ENCODE measurements at places on chromosomes 2 and 18.

GRCh38 chr2:240284503-240285259 lies 144.2 kb upstream of the OTOS start:
- DNase-seq, result no peak

- no peak for DNase-seq
Observed at GRCh38 chr2:110864176-110864575, 131.8 kb downstream of the ACOXL start.

DNA sequence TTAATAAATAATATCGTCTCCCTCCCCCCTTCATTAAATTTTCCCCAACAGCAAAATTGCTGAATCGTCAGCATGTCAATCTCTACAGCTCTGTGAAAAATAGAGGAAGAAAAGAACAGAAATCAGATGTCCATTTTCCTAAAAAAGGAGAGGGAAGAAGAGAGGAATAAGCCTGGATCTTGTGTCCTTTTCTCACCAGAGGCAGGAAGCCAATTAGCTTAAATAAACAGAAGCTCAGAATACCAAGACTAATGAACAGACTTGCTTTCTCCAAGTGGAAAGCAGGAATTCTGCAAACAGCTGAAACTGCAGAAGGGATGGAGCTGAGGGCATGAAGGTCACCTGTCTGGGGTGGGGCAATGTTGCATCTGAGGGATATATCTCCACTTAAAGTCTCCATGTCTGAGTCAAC lies 265.7 kb downstream of the CCDC85A start:
- DNase-seq, result no peak

- DNase-seq, result no peak
Observed at GRCh38 chr2:232324778-232325177, 53.8 kb upstream of the ALPP start.

DNA sequence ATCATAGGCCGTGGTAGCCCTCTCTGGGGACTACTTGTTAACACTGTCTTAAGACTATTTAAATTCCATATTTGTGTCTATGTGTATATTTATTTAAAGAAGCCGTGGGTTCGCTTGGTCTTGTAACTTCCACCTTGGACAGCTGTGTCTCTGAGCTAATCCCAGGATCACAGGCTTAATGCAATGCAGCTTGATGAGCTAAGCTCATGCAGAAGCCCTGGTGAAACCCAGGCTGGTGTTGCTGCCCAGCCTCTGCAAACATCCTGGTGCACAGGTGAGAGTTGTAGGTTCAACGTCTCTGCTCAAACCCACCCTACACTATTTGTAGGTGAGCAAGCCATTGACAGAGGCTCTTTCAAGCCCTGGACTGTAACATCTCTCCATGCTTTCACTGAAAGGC lies 211.8 kb downstream of the FAM210A start:
- DNase-seq, result no peak

- DNase-seq, result no peak
Observed at GRCh38 chr2:68295516-68295915, 24.2 kb downstream of the CNRIP1 start.

GRCh38 chr2:96156926-96157648 lies 11.8 kb upstream of the DUSP2 start:
- DNase-seq, result no peak

Data from head of caudate nucleus (tissue), 42 donors.